ENCODE measurements at places on chromosomes 16 and 17.
A peak's percentile ranks its signal among the peaks of the same experiment; 100 is the strongest.

- no peak overlapping the region for H3K27ac ChIP-seq
- H3K4me1 ChIP-seq, result no peaks in the 10 kb centered on the region
- no peaks in the 10 kb centered on the region for H3K36me3 ChIP-seq
- no peak overlapping the region for H3K4me3 ChIP-seq
- DNase-seq, result no peak
These were observed 195.8 kb upstream of the FOXF1 start for GRCh38 chr16:86314402-86315025.

- H3K4me1 ChIP-seq, result no peaks in the 10 kb centered on the region
- DNase-seq, result no peak
- H3K27me3 ChIP-seq, result no peaks in the 10 kb centered on the region
- H3K36me3 ChIP-seq, result no peaks in the 10 kb centered on the region
- no peak overlapping the region for H3K4me3 ChIP-seq
- H3K27ac ChIP-seq, result no peak overlapping the region
These were observed 145.6 kb upstream of the TBX2 start for GRCh38 chr17:61253937-61254574.

GRCh38 chr16:85616607-85617321 lies 3.6 kb downstream of the GSE1 start:
- peak overlapping the region; percentile 82 for H3K27ac ChIP-seq
- peaks cover 33% of the 10 kb centered on the region for H3K4me1 ChIP-seq
- H3K27me3 ChIP-seq, result no peaks in the 10 kb centered on the region
- peak overlapping the region; percentile 60 for H3K4me3 ChIP-seq
- peaks cover 5% of the 10 kb centered on the region for H3K36me3 ChIP-seq

GRCh38 chr16:21689107-21689506 lies 25.3 kb downstream of the OTOA start:
- H3K27me3 ChIP-seq, result no peaks in the 10 kb centered on the region
- no peak for DNase-seq
- H3K4me3 ChIP-seq, result no peak overlapping the region
- H3K36me3 ChIP-seq, result no peaks in the 10 kb centered on the region
- H3K4me1 ChIP-seq, result no peaks in the 10 kb centered on the region

- H3K36me3 ChIP-seq, result no peaks in the 10 kb centered on the region
- H3K4me1 ChIP-seq, result no peaks in the 10 kb centered on the region
- no peak for DNase-seq
- H3K4me3 ChIP-seq, result no peak overlapping the region
These were observed 97.3 kb upstream of the TNRC6C start for GRCh38 chr17:77861133-77861695.

GRCh38 chr17:45251931-45252330 lies 10.0 kb downstream of the SPATA32 start:
- DNase-seq, result no peak
- H3K4me3 ChIP-seq, result no peak overlapping the region
- peaks cover 13% of the 10 kb centered on the region for H3K4me1 ChIP-seq
- H3K36me3 ChIP-seq, result peaks cover 3% of the 10 kb centered on the region
- no peaks in the 10 kb centered on the region for H3K27me3 ChIP-seq

DNA sequence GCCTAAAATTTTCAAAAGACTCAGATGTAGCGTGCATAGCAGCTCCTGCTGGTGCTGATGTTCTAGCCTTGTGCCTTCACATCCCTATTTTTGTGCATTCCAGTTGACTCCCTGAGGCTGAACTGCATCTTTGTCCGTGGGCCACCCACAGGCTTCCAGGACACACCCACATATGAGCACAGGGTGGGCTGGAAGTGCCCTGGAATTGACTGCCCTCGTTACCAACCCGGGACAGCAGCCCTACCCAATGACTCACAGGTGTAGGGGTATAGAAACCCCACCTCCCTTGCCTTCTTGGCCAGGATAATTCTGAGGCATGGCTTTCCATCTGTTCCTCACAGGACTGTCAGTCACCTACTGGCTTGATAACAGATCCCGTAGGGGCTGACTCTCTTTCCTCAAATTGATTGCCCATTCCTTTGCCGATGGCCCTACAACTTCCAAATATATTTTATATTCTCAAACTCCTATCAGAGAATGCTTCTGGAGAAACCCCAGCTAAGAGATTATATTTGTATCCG lies 65.9 kb upstream of the CDH13 start:
- no peak overlapping the region for H3K27ac ChIP-seq
- H3K4me3 ChIP-seq, result no peak overlapping the region
- no peaks in the 10 kb centered on the region for H3K36me3 ChIP-seq
- H3K27me3 ChIP-seq, result no peaks in the 10 kb centered on the region
- no peaks in the 10 kb centered on the region for H3K4me1 ChIP-seq
- DNase-seq, result no peak

GRCh38 chr16:16014329-16015224 lies 65.2 kb downstream of the ABCC1 start:
- H3K27me3 ChIP-seq, result no peaks in the 10 kb centered on the region
- H3K4me1 ChIP-seq, result no peaks in the 10 kb centered on the region
- no peak for DNase-seq
- no peak overlapping the region for H3K27ac ChIP-seq
- H3K36me3 ChIP-seq, result peaks cover 31% of the 10 kb centered on the region

GRCh38 chr17:10754109-10754508 lies 24.3 kb upstream of the TMEM220 start:
- no peak overlapping the region for H3K4me3 ChIP-seq
- H3K27me3 ChIP-seq, result no peaks in the 10 kb centered on the region
- DNase-seq, result no peak

GRCh38 chr16:84475643-84476240 lies 28.7 kb downstream of the MEAK7 start:
- no peak overlapping the region for H3K27ac ChIP-seq
- H3K4me1 ChIP-seq, result no peaks in the 10 kb centered on the region
- H3K27me3 ChIP-seq, result no peaks in the 10 kb centered on the region
- no peak overlapping the region for H3K4me3 ChIP-seq

GRCh38 chr17:48123776-48124388 lies 16.3 kb downstream of the SNX11 start:
- no peak for DNase-seq
- no peaks in the 10 kb centered on the region for H3K4me1 ChIP-seq
- no peaks in the 10 kb centered on the region for H3K27me3 ChIP-seq
- H3K4me3 ChIP-seq, result no peak overlapping the region
- H3K36me3 ChIP-seq, result peaks cover 28% of the 10 kb centered on the region
- no peak overlapping the region for H3K27ac ChIP-seq

- H3K27ac ChIP-seq, result peak overlapping the region; percentile 85
- DNase-seq, result no peak
- H3K4me1 ChIP-seq, result peaks cover 15% of the 10 kb centered on the region
- no peaks in the 10 kb centered on the region for H3K36me3 ChIP-seq
These were observed 491 bp downstream of the USP7 start for GRCh38 chr16:8963010-8963820.

GRCh38 chr16:11140098-11140375 lies 116.0 kb downstream of the SOCS1 start:
- no peaks in the 10 kb centered on the region for H3K4me1 ChIP-seq
- DNase-seq, result no peak
- no peaks in the 10 kb centered on the region for H3K27me3 ChIP-seq
- H3K27ac ChIP-seq, result no peak overlapping the region
- peaks cover 4% of the 10 kb centered on the region for H3K36me3 ChIP-seq

DNA sequence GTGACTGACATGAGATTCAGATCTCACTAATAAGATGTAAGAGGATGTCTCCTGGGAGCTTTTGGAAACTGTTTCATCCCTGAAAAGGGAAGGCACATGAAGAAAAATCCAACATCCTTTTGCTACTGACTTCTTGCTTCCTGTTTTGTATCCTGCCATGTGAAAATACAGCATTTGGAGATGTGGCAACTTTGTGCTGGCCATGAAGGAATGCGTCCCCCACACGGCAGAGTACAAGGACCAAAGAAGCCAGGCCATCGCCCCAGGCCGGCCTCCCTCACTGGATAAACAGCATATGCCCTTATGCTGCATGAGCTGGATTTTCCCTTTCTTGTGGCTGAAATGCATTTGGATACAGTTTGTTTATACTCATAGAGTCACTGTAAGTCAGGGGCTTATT lies 5.5 kb upstream of the HASPIN start:
- no peak overlapping the region for H3K4me3 ChIP-seq
- H3K27ac ChIP-seq, result no peak overlapping the region
- no peaks in the 10 kb centered on the region for H3K36me3 ChIP-seq
- peaks cover 16% of the 10 kb centered on the region for H3K4me1 ChIP-seq

GRCh38 chr17:43813386-43813785 lies 19.6 kb downstream of the MPP3 start:
- H3K4me3 ChIP-seq, result no peak overlapping the region
- no peak for DNase-seq
- H3K36me3 ChIP-seq, result no peaks in the 10 kb centered on the region
- H3K4me1 ChIP-seq, result no peaks in the 10 kb centered on the region

DNA sequence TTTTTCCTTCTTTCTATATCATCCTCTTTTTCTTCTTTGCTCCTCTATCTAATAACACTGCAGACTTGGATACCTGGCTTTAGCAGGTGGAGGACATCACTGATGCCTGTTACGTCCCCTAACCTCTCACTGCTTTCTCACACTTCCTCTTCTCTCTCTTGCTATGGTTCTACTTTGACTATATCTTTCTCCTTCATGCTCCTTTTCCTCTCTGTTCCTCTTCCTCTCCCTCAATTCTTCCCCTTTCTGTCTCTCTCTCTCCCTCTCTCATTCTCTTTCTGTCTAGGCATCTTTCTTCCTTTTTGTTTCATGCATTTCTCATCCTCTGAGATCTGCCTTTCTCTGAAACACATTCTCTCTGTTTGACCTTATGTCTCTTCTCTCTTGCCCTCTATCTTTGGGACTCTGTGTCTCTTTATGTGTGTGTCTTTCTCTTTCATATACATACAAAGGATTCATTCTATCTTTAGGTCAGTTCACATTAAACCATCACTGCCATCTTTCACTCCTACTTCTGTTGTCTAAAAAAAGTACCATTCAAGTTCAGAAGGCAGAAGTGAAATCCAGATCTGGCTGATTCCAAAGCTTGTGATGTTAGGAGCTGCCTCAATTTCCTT lies 353.7 kb downstream of the SHISA9 start:
- peak overlapping the region; percentile 23 for H3K27ac ChIP-seq
- H3K36me3 ChIP-seq, result no peaks in the 10 kb centered on the region
- no peak overlapping the region for H3K4me3 ChIP-seq

- peak overlapping the region; percentile 28 for H3K4me3 ChIP-seq
- H3K36me3 ChIP-seq, result no peaks in the 10 kb centered on the region
- H3K27me3 ChIP-seq, result no peaks in the 10 kb centered on the region
- peaks cover 51% of the 10 kb centered on the region for H3K4me1 ChIP-seq
- DNase-seq, result peak; percentile 87
These were observed 1.1 kb upstream of the TRPV3 start for GRCh38 chr17:3558603-3559269.

DNA sequence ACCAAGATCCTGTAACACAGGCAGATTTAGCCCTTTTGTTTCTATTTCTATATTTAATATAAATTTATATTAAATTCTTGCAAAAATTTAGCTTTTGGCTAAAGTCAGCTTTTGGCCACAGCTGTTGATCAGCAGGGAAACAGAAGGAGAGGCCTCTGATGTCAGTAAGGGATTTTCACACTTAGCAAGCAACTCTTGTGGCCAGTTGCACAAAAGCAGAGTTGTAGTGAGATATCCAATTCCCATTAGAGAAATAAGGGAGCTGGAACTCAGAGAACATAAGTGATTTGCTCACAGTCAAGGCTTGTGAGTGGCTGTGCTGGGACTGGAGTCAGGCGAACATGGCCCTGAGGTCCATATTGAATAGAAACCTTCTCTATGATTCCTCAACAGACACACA lies 16.7 kb upstream of the HEATR6 start:
- H3K36me3 ChIP-seq, result no peaks in the 10 kb centered on the region
- no peak overlapping the region for H3K27ac ChIP-seq
- H3K27me3 ChIP-seq, result no peaks in the 10 kb centered on the region
- DNase-seq, result no peak
- H3K4me1 ChIP-seq, result peaks cover 29% of the 10 kb centered on the region

GRCh38 chr16:2973605-2974318 lies 4.6 kb downstream of the PAQR4 start:
- H3K4me3 ChIP-seq, result no peak overlapping the region
- H3K4me1 ChIP-seq, result peaks cover 4% of the 10 kb centered on the region
- no peak for DNase-seq
- no peak overlapping the region for H3K27ac ChIP-seq

- no peak overlapping the region for H3K27ac ChIP-seq
- H3K27me3 ChIP-seq, result no peaks in the 10 kb centered on the region
- H3K4me3 ChIP-seq, result no peak overlapping the region
- no peaks in the 10 kb centered on the region for H3K4me1 ChIP-seq
- no peak for DNase-seq
These were observed 6.9 kb downstream of the MT1X start for GRCh38 chr16:56689171-56689570.

- H3K27me3 ChIP-seq, result no peaks in the 10 kb centered on the region
- no peak overlapping the region for H3K27ac ChIP-seq
- H3K4me1 ChIP-seq, result no peaks in the 10 kb centered on the region
- no peak overlapping the region for H3K4me3 ChIP-seq
- DNase-seq, result no peak
These were observed 137.5 kb downstream of the ANKFN1 start for GRCh38 chr17:56290802-56291118.

DNA sequence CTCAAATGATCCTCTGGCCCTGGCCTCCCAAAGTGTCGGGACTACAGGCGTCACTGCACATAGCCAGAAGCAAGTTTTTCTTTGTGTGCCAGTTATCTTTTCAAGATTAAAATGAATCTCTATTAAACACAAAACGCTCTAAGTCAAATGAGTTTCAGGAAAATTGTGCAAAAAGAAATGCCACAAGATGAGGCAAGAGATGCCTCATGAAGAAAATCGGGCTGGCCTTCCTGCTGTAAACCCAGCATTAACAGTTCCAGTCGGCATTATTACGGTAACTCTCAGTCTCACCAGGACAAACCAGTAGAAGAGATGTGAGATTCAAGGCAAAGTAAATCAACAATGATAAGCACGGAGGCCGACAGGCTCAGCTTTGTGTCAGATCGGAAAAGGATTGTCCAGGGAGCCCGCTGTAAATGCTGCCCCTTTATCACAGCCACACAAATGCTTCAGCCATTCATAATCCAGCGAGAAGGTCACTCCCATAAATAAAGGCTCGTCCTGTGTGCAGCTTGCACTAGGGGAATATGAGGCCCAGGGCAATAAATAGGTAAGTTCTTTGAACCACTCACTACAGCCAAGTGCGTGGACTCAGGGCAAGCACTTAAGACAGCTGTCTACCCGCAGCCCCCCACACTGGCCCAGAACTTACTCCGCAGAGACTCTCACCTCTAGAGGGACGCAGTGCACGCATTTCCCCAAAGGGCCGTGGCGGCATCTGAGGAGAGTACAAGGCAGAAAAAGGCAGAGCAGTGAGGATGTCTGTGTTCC lies 27.2 kb downstream of the NPLOC4 start:
- H3K4me1 ChIP-seq, result no peaks in the 10 kb centered on the region
- H3K36me3 ChIP-seq, result peaks cover 27% of the 10 kb centered on the region
- no peak for DNase-seq

GRCh38 chr17:70848785-70849184 lies 679.5 kb downstream of the KCNJ2 start:
- H3K36me3 ChIP-seq, result no peaks in the 10 kb centered on the region
- H3K4me1 ChIP-seq, result no peaks in the 10 kb centered on the region
- DNase-seq, result no peak
- H3K27ac ChIP-seq, result no peak overlapping the region

- no peak for DNase-seq
- H3K4me1 ChIP-seq, result no peaks in the 10 kb centered on the region
- no peaks in the 10 kb centered on the region for H3K27me3 ChIP-seq
- H3K36me3 ChIP-seq, result no peaks in the 10 kb centered on the region
These were observed 30.9 kb downstream of the TMEM204 start for GRCh38 chr16:1564325-1564724.

GRCh38 chr17:35875072-35875799 lies 4.9 kb downstream of the CCL5 start:
- H3K4me3 ChIP-seq, result no peak overlapping the region
- no peaks in the 10 kb centered on the region for H3K27me3 ChIP-seq
- H3K4me1 ChIP-seq, result peaks cover 22% of the 10 kb centered on the region
- peak; percentile 62 for DNase-seq
- no peaks in the 10 kb centered on the region for H3K36me3 ChIP-seq

All from GM12878 (cell line).